ENCODE measurements at places on chromosomes 12 and 14.

DNA sequence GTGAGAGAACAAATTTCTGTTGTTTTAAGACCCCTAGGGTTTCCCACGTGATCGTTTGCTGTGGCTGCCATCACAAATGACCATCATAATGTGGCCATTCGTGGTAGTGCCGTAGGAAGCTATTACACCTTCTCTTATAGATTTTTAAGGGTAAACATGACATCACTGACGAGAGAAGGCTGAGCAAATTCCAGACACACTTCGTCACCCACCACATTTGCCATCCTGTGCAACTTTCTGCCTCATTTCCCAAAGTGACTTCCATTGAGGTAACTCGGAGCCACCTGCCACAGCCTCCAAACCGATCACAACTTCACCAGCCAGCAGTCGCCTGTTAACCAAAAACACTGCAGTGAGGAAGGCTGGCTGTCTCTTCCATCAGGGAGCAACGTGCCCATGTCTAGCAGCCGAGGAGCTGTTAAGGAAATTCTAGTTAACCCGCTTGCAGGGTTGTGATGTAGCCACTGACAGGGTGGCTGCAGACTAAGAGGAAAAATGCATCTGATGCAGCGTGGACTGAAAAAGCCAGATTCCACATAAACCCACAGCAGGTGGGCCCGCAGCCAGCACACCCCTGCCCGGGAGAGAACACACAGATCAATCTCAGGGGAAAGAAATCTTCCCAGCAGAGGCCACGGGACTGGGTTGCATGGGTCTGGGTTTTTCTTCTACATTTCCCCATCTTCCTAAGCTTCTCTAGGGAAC lies 44.6 kb downstream of the CCDC85C start:
- DNase-seq = no peak

- no peak for DNase-seq
Observed at GRCh38 chr12:19959353-19959752, 409.0 kb upstream of the PDE3A start.

DNA sequence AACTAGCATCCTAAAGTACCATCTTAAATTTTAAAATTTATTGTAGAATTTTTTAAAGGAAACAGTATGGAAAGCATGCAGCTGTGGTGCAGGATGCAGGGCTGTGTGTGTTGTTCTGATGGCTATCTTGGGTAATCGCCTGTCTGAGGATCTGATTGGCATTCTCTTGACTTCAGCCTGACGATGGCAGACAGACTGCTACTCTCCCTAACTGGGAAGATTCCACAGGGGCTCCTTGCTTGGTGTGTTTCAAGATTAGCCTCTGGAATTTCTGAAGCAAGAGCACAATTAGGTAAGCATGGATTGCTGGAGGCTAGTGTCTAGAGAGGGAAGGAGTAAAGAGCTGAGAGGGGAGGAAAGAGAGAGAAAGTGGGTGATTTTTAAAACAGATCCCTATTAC lies 696.8 kb upstream of the LRFN5 start:
- DNase-seq = no peak

GRCh38 chr12:116654226-116654743 lies 83.6 kb downstream of the SPRING1 start:
- no peak for DNase-seq

GRCh38 chr12:132488127-132489077 lies 1.5 kb upstream of the FBRSL1 start:
- no peak for DNase-seq

DNA sequence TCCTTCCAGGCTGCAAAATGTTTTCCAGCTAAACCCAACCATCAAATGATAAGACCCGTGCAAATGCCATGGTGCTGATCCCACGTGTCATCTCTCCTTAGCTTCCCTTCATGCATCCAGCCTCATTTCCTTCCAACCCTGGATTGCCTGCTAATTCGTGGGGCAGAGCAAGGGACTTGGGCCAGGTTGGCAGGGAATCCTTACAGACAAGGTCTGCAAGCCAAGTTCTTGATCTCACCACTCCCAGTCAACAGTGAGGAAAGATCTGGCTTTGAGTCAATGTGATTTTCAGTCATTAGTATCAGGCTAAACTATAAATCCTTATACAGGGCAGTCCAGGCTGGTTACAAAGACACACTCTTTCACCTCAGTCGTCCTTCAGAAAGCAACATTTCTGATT lies 150.9 kb downstream of the ANO2 start:
- no peak for DNase-seq

DNA sequence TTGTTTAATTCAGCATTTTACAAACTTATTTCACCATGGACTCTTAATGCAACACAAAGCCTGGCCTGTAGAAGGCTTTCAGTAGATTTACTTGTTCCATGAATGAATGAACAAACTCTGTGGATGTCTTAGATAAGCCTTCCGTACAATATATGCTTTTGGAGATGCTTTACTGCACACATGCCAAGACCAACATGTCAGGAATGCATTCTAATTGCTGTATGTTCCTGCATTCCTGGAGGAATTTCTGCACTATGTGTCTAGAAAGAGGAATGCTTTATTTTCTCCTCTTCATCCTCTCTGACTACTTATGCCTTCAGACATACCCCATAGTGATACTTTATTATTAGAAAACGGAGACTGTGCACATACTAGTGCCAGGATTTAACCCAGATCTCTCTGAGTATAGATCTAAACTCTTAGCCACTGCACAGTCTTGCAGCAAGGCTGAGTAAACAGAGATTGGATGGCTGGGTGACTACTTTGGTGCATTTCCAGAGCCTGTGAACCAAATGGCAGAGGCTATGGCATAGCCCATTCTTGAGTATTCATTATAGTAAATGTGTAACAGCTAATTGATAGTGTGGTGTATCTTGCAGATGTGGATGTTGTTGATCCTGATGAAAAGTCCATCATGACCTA lies 108.2 kb downstream of the SYNE2 start:
- DNase-seq = no peak
